Vagina (tissue), 2 donors: ENCODE measurements at places on chromosomes 4 and X.

DNA sequence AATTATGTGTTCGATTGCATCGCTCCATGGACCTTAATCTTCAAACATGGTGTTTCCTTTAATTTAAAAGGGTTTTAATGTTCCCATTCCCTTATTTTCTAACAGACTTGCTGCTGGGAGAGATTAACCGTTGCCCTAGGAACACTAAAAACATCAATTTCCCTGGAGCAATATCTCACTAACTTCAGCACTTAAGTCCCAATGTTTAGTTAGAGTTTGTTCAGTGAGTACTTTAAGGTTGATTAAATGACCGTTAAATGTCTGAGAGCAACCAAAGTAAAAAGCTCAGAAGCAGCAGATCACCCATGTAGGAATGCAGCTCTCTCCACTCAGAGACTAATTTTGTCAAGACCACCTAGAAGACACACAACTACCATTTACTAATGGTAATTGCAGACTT lies 111.2 kb upstream of the PDE5A start:
- no peak for DNase-seq

DNA sequence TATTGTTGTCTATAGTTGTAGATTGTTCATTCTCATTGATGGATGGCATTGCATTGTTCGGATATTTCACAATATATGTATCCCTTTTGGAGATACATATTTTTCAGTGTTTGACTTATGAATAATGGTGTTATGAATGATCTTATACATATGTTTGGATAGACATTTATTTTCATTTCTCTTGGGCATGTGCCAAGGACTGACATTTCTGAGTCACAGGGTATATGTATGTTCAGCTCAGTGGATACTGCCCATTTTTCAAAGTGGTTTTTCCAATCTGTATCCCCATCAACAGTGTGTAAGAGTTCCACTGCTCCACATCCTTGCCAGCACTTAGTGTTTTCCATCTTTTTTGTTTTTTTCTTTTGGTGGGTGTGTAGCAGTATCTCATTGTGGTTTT lies 45.0 kb upstream of the RAB40AL start:
- DNase-seq = no peak

DNA sequence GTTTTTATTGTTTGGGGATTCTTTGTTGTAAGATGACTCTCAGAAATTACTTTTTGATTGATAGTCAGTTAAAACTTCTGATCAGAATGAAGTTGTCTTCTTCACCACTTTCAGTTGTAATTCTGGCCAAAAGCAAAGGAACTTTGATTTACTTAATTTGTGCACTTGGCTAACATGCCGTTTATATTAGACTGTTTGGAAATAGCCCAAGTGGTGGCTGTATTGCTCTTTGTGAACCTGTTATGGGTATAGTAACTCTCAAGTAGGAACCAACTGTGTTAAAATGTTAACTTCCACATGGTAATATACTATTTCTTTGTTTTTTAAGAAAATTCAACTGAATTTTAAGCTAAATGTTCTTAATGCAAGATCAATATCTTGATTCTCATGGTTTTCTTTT lies 581.9 kb downstream of the GRID2 start:
- DNase-seq = no peak

GRCh38 chrX:119694601-119695534 lies 1.9 kb upstream of the SEPTIN6 start:
- DNase-seq = no peak

- DNase-seq = no peak
Measured at GRCh38 chrX:115650916-115651315, 89.9 kb downstream of the PLS3 start.

- no peak for DNase-seq
Measured at GRCh38 chr4:69088473-69088872, 7.8 kb upstream of the UGT2B7 start.

- no peak for DNase-seq
Measured at GRCh38 chr4:23828779-23829178, 61.1 kb downstream of the PPARGC1A start.

GRCh38 chrX:97563531-97564133 lies 679.9 kb downstream of the RPA4 start:
- no peak for DNase-seq

- DNase-seq = no peak
Measured at GRCh38 chrX:37993837-37994619, 12.3 kb upstream of the SYTL5 start.

DNA sequence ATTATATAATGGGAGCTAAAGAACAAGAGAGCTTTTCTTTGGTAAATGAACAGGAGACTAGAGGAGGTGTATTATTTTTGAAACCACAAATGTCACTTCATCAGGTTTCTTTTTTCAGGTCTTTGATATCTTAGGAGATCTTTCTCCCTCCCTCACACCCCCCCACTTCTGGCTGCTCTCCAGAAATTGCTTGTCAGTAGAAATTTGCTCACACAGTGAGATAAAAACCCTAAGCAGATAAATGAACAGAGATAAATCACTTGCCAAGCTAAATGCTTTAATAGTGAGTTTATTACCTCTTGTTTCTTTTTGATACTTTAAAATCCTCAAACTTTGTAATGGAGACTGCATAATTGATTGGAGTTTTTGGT lies 421.2 kb upstream of the TENM3 start:
- DNase-seq = no peak

- DNase-seq = no peak
Measured at GRCh38 chr4:186189656-186190055, 1.7 kb upstream of the CYP4V2 start.

DNA sequence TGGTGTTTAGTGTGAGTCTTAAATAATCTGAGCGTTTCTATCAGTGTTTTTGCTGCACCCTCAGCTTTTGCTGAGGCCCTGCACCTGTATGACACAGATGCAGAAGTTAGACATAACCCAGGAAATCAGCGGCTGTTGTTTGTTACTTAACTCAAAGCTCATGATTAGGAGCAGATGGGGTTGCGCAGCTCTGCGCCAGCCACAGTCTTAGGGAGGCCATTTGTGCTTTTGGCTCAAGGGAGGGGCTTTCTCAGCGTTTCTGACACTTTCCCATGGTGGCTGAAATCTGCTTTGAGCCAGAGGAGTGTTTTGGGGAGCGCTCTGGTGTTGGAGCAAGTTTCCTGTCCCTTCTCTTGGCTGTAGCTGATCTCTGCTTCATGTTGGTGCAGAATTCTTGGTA lies 433.8 kb downstream of the NAF1 start:
- no peak for DNase-seq

GRCh38 chr4:78621395-78621794 lies 69.8 kb downstream of the ANXA3 start:
- DNase-seq = no peak

- DNase-seq = no peak
Measured at GRCh38 chrX:23509256-23509655, 158.0 kb upstream of the PRDX4 start.

GRCh38 chr4:183101956-183102480 lies 3.0 kb downstream of the WWC2 start:
- DNase-seq = no peak
